ENCODE measurements at places on chromosomes 3 and 15. TPM values are rescaled to one million over a fixed set of nuclear protein-coding genes. Genes with fewer than 3 reads are reported as not detected.

SKIC8 gene
- total RNA-seq = 26.7 TPM

MST1R gene
- total RNA-seq = 0.39 TPM

LRTM1 gene
- total RNA-seq = not detected

ZNF860 gene
- 0.15 TPM for total RNA-seq

DAZL gene
- not detected for total RNA-seq

RAB6B gene
- not detected for total RNA-seq

KNL1 gene
- total RNA-seq = 0.30 TPM

PGBD4 gene
- total RNA-seq = 6.5 TPM

CRABP1 gene
- total RNA-seq = not detected

PML gene
- 65.2 TPM for total RNA-seq

SOX14 gene
- not detected for total RNA-seq

GP9 gene
- 2.5 TPM for total RNA-seq

GRCh38 chr15:99473981-99474906 lies 91.5 kb upstream of the MEF2A start:
- H3K4me3 ChIP-seq = no peak overlapping the region
- DNase-seq = no peak
- H3K36me3 ChIP-seq = no peaks in the 10 kb centered on the region
- H3K27ac ChIP-seq = no peak overlapping the region
- H3K4me1 ChIP-seq = no peaks in the 10 kb centered on the region
- H3K27me3 ChIP-seq = no peaks in the 10 kb centered on the region

GRCh38 chr3:13587442-13587841 lies 38.5 kb downstream of the FBLN2 start:
- H3K4me1 ChIP-seq = no peaks in the 10 kb centered on the region
- H3K36me3 ChIP-seq = no peaks in the 10 kb centered on the region
- H3K27me3 ChIP-seq = no peaks in the 10 kb centered on the region
- H3K27ac ChIP-seq = no peak overlapping the region

GRCh38 chr3:175447521-175447920 lies 588.4 kb downstream of the NAALADL2 start:
- no peaks in the 10 kb centered on the region for H3K4me1 ChIP-seq
- no peaks in the 10 kb centered on the region for H3K36me3 ChIP-seq
- DNase-seq = no peak
- no peak overlapping the region for H3K4me3 ChIP-seq
- no peaks in the 10 kb centered on the region for H3K27me3 ChIP-seq
- no peak overlapping the region for H3K27ac ChIP-seq

- no peaks in the 10 kb centered on the region for H3K27me3 ChIP-seq
- no peak overlapping the region for H3K27ac ChIP-seq
- H3K36me3 ChIP-seq = no peaks in the 10 kb centered on the region
- no peak for DNase-seq
- H3K4me3 ChIP-seq = no peak overlapping the region
- H3K4me1 ChIP-seq = peaks cover 8% of the 10 kb centered on the region
These were observed 5.9 kb downstream of the ZBTB20 start for GRCh38 chr3:115141033-115141757.

GRCh38 chr3:161800985-161801559 lies 304.5 kb downstream of the OTOL1 start:
- no peaks in the 10 kb centered on the region for H3K36me3 ChIP-seq
- no peaks in the 10 kb centered on the region for H3K27me3 ChIP-seq
- no peak overlapping the region for H3K27ac ChIP-seq
- DNase-seq = no peak
- no peaks in the 10 kb centered on the region for H3K4me1 ChIP-seq

GRCh38 chr3:191473661-191474198 lies 12.8 kb downstream of the PYDC2 start:
- no peaks in the 10 kb centered on the region for H3K4me1 ChIP-seq
- H3K36me3 ChIP-seq = no peaks in the 10 kb centered on the region
- no peak for DNase-seq
- H3K27me3 ChIP-seq = no peaks in the 10 kb centered on the region
- no peak overlapping the region for H3K27ac ChIP-seq

GRCh38 chr3:99911433-99911832 lies 93.8 kb downstream of the CMSS1 start:
- H3K4me3 ChIP-seq = no peak overlapping the region
- H3K27ac ChIP-seq = no peak overlapping the region
- no peaks in the 10 kb centered on the region for H3K36me3 ChIP-seq
- DNase-seq = no peak
- no peaks in the 10 kb centered on the region for H3K4me1 ChIP-seq
- H3K27me3 ChIP-seq = no peaks in the 10 kb centered on the region

DNA sequence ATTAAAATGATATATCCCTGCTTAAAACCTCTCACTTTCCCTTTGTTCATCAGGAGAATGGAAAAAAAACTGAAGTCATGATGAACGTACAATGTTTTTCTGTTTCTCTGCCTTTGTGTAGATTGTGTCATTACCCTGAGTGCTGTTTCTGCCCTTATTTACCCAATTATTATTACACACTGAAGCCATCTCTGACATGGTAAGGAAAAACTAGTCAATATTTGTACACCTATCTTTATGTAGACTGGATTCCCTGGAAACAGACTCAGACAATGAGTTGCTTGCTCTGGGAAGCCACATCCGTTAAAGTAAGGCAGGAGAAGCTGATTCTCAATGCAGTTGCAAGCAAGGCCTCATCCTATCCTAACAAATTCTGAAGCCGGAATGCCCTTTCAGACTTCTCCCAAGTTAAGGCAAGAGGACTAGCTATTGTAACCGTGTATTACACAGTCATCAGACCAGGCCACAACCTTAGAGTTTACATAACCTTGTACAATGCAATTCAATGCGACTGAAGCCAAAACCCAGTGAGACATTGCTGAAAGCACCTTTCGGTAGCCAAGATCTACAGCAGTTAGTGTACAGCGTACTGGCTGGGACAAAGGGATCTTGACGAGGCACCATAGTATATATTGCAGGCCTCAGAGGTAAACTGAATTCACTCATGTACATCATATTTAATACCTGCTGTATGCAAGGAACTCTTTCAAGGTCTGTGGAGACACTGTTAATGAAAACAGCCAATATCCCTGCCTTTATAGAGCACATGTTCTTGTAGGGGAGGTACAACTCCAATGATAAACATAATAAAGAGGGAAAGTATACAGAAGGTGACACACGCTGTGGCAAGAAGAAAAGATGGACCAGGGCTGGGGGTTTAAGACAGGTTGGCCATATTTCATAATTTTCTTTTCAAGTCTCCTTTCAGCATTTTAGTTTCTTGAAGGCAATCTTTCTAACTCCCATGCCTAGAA lies 1040.8 kb upstream of the SEMA6D start:
- no peaks in the 10 kb centered on the region for H3K4me1 ChIP-seq
- no peak for DNase-seq
- no peak overlapping the region for H3K27ac ChIP-seq

- no peaks in the 10 kb centered on the region for H3K36me3 ChIP-seq
- H3K27me3 ChIP-seq = no peaks in the 10 kb centered on the region
- H3K4me3 ChIP-seq = no peak overlapping the region
- no peak overlapping the region for H3K27ac ChIP-seq
- no peak for DNase-seq
These were observed 4.3 kb upstream of the AP3B2 start for GRCh38 chr15:82714016-82714415.

- no peak overlapping the region for H3K4me3 ChIP-seq
- no peaks in the 10 kb centered on the region for H3K36me3 ChIP-seq
- H3K27ac ChIP-seq = no peak overlapping the region
- DNase-seq = no peak
- H3K27me3 ChIP-seq = no peaks in the 10 kb centered on the region
These were observed 16.1 kb upstream of the KY start for GRCh38 chr3:134666885-134667284.

DNA sequence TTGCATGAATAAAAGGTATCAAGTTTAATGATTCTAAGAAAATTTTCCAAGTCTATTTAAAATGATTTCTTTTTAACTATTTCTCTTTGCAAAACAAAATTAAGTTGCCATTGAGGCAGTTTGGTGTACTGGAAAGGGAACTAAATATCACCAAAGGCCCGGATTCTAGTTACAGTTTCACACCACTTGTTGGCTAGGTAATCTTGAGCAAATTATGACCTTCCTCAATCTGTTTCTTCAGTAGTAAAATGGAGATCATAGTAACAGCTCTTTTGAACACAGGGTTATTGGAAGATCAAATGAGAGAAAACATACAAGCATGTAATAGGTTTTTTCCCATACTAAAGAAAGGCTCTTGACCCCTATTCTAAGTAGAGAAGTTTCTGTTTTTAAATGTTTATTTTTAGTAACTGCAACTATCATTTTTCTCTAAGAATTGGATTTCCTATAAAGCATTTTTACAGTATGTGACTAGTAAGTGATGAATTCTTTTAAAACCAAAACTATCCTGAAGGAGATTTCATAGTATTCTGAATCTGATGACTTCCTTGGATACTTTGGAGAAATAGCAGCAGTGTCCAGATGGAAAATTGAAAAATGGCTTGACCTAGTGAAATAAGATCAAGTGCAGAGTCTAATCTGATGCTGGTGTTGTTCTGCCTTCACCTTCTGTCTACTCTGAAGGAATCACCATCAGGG lies 15.7 kb downstream of the SCAANT1 start:
- H3K27ac ChIP-seq = no peak overlapping the region
- DNase-seq = no peak
- no peak overlapping the region for H3K4me3 ChIP-seq
- H3K4me1 ChIP-seq = no peaks in the 10 kb centered on the region

- no peaks in the 10 kb centered on the region for H3K27me3 ChIP-seq
- no peak overlapping the region for H3K27ac ChIP-seq
- H3K4me1 ChIP-seq = no peaks in the 10 kb centered on the region
- H3K36me3 ChIP-seq = no peaks in the 10 kb centered on the region
- H3K4me3 ChIP-seq = no peak overlapping the region
These were observed 5.8 kb upstream of the MESP1 start for GRCh38 chr15:89756897-89757296.

DNA sequence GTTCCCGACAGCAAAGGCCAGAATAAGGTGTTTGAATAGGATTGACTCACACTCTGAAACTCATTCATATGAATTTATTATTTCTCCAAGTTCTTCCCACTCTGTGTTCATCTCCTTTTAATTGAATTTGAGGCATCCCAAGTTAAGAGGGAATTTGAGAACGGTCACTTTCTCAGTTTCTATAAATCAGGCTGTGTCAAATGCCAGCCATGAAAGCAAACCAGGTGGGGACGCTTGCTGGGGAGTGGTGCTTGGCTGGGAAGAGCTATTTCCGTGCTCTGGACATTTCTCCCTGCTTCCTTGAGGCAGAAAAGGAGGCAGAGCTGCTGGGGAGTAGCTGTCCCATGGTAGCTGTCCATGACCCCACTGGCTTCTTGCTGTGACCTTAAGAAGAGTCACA lies 116.6 kb downstream of the FBN1 start:
- H3K4me3 ChIP-seq = no peak overlapping the region
- H3K36me3 ChIP-seq = no peaks in the 10 kb centered on the region
- no peaks in the 10 kb centered on the region for H3K27me3 ChIP-seq
- DNase-seq = no peak

GRCh38 chr3:197505796-197506548 lies 49.8 kb downstream of the BDH1 start:
- no peak overlapping the region for H3K27ac ChIP-seq
- H3K4me3 ChIP-seq = no peak overlapping the region
- no peaks in the 10 kb centered on the region for H3K36me3 ChIP-seq
- no peaks in the 10 kb centered on the region for H3K27me3 ChIP-seq
- DNase-seq = no peak

GRCh38 chr3:170792471-170792870 lies 77.5 kb downstream of the RPL22L1 start:
- no peaks in the 10 kb centered on the region for H3K36me3 ChIP-seq
- no peak for DNase-seq
- no peak overlapping the region for H3K4me3 ChIP-seq
- H3K27me3 ChIP-seq = no peaks in the 10 kb centered on the region

DNA sequence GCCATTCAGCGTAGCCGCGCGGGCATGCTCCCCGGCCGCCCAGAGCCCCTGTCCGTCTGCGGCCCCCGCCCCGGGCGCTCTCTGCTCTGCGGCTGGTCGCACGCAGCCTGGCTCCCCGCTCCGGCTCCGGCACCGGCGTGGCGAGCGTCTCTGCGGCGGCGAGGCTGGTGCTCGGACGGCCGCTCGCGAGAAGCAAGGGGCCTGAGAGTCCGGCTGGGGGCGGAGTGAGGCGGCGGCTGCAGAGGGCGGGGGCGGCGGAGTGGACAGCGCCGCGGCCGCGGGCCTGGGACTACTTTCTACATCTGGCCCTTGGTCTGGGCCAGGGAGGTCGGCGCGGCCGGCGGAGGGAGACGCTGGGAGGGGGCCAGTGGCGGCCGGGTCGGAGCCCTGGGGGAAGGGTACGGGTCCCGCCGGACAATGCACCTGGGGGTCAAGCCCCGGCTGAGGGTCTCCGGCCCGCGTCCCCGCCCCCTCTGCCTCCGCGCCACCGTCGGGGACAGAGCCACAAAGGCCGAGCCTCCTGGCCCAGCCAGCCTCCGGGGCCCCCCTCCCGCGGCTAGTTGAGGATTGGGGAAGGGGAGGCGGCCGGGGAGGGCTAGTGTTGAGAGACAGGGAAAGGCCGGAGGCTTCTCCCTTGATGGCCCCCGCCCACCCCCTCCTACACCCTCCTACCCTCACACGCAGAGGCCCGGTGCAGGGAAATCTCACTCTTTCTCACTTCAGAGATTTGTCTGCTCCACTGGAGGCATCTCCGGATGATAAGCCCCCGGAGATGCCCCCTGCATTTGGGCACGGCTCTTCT lies at the start of gene PRTG:
PRTG (minus strand) TSS at position 226 of the 802 bp plus-strand sequence; CDS start at position 5, 221 bp downstream.
- no peak for DNase-seq
- peaks cover 8% of the 10 kb centered on the region for H3K27me3 ChIP-seq
- H3K27ac ChIP-seq = no peak within 1 kb of the TSS
- H3K36me3 ChIP-seq = no peaks in the 10 kb centered on the region

DNA sequence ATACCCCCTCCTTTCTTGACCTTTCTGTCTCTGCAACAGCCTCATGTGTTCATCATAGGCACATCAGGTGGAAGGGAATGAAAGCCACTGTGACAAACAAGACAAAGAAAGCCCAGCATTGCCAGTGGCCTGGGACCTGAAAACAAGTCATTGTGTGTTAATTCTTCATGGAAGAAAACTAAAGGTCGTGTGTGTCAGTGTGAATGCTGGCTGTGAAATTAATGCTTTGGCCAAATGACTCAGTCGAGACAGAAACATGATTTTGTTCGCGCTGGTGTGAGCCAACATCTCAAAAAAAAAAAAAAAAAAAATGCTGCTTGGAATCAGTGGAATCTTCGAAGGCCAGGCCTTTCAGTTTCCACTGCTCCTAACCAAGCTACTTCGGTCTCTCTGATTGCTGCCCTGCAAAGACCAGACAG lies 386.5 kb upstream of the PROK2 start:
- H3K27me3 ChIP-seq = no peaks in the 10 kb centered on the region
- DNase-seq = no peak
- no peak overlapping the region for H3K27ac ChIP-seq
- no peaks in the 10 kb centered on the region for H3K4me1 ChIP-seq
- H3K36me3 ChIP-seq = no peaks in the 10 kb centered on the region

All from naive thymus-derived CD4-positive, alpha-beta T cell (primary cell).